ENCODE measurements at places on chromosomes 2 and 18.

- DNase-seq, result no peak
Measured at GRCh38 chr2:185202945-185203528, 535.6 kb upstream of the FSIP2 start.

- no peak for DNase-seq
Measured at GRCh38 chr18:73007195-73007914, 139.6 kb upstream of the NETO1 start.

GRCh38 chr2:86107031-86107430, 996 bp downstream of the PTCD3 start:
- DNase-seq, result no peak

GRCh38 chr2:216554755-216555154, 56.1 kb downstream of the RPL37A start:
- DNase-seq, result no peak

GRCh38 chr2:32212295-32212694, 46.6 kb downstream of the SLC30A6 start:
- no peak for DNase-seq

- no peak for DNase-seq
Measured at GRCh38 chr18:25144820-25145219, 207.1 kb downstream of the ZNF521 start.

GRCh38 chr2:237456200-237456843, 30.7 kb upstream of the MLPH start:
- no peak for DNase-seq

DNA sequence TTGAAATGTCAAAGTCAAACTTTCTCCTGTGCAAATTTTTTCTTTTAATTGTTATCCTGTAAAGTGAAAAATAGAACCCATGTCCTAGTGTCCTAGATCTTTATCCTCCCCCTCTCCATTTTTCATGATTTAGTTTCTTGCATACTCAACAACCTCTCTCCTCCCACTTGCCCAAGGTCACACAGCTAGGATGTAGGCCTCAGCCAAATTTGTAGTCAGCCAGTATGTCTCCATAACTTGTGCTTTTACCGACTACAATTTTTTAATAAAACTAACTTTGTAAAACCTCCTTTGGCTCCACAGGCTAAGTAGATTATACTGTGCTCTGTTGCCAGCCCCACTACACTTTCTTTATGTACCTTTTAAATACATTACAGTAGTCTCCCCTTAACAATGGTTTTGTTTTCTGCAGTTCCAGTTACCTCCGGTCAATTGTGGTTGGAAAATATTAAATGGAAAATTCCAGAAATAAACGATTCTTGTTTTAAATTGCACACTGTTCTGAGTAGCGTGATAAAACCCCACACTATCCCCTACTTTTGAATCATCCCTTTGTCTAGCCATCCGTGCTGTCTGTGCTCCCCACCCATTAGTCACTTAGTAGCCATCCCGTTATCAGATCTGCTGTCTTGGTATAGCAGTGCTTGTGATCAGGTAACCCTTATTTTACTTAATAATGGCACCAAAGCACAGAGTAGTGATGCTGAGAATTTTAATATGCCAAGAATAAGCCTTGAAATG, 22.8 kb downstream of the GULP1 start:
- DNase-seq, result no peak

DNA sequence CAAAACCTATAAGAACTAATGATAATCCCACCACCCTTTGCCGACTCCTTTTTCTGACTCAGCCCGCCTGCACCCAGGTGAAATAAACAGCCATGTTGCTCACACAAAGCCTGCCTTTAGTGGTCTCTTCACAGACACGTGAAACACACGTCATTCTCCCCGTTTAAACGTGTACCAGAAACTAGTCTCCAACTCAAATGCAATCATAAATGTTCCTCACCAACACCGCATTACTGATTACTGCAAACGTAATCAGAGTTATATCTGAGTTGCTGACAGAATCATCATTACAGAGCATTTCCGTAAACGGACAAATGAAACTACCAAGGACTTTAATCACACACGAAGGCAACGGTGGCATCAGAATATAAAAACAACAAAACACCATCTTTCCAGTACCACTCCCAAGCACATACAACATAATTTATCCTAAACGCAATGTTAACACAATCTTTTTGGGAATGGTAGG, 1.9 kb downstream of the CLK1 start:
- no peak for DNase-seq

DNA sequence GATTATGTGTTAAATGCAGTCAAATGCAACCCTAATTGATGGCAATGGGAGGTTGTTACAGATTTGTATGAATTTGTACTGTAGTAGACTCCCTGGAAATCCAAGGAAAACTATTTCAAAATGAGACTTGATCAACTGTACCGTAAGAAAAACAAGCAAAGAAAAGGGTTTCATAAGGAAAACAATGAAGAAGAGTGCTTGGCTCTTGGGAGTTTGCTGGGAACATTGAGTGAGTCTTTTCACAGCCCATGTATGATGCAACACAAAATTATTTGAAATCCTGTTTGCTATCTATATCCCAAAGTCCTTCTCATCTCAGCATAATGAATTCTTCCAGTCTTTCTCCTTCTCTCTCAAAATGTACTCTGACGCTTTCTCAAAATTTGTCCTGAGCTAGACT, 67.0 kb upstream of the OSR1 start:
- DNase-seq, result no peak

GRCh38 chr2:28488858-28489575, 6.8 kb upstream of the PLB1 start:
- no peak for DNase-seq

DNA sequence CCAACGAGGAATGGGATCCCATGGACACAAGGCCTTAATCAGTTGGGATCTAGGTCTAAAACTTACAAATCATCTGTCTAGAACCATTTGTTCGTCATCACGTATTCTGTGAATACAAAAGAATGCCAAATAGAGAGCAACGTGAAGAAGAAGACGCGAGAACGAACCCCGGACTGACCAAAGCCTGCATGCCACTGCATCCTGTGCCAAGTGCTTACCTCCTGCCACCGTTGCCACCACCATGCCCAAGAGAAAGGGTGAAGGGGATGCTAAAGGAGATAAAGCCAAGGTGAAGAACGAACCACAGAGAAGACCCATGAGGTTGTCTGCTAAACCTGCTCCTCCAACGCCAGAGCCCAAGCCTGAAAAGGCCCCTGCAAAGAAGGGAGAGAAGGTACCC, 30.2 kb downstream of the ITSN2 start:
- no peak for DNase-seq

GRCh38 chr2:8438476-8438875, 243.4 kb upstream of the ID2 start:
- DNase-seq, result no peak

DNA sequence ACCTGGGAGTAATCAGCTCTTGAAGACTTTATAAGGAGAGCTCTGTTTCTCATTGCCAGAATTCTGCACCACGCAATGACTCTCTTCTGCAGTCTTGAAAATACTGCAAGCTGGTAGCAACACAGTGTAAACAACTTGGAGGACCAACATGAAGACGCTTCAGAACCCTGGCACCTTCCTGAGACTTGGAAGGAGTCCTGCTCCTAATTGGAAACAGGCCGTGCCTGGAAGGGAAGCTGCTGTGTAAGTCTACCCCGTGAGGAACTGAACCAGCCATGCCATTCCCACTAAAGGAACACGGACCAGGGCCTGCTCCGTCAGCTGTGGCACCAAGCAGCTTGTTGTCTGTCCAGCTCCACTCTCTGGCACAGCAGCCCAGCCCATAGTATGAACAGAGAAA, 171.1 kb downstream of the PAX3 start:
- no peak for DNase-seq

- no peak for DNase-seq
Measured at GRCh38 chr2:45707661-45708060, 56.2 kb downstream of the PRKCE start.

DNA sequence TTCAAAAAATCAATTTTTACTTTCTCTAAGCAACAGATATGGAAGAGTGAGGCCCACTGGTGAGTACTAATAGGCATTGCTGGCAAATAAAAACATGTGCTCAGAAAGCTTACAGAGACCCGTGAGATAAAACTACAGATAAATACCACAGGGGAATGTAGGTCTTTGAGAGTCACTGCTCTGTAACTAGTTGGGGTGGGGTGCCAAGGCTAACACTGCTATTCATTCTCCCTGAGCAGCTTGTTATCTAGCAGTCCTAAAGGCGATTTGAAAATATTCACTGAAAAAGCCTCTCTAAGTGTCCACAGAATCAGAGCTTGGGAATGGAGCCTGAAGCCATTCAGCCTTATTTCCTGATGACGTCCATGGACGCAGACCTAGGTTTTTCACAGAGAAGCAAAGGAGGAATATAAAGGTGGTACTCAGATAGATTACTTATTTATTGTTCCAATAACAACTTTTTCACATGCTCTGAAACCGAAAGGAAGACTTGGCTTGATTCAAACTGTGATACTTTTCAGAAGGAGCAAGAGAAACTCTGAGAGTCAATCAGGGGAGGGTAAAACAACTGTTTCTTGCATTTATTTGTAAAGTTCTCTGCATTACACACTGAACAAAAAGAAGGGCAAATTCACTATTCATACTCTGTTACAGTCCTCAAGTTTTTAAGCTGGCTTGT, 188.4 kb downstream of the PPP1R1C start:
- DNase-seq, result no peak

DNA sequence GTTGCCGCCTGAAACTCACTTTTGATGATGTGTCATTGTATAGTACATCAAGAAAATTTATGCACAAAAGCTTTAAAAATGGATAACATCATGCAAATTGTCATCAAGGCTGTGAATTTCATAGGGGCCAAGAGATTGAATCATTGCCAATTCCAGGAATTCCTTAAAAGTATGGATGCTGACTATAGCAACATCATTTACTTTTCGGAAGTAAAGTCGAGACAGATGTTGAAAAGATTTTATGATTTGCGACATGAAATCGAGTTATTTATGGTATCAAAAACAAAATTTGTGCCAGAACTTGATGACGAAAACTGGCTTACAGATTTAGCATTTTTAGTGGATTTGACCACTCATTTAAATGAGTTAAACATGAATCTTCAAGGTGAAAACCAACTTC, 56.3 kb downstream of the ASB1 start:
- no peak for DNase-seq

GRCh38 chr2:5242751-5243150, 449.4 kb upstream of the SOX11 start:
- DNase-seq, result no peak

GRCh38 chr2:146632707-146633106, 1212.1 kb upstream of the ACVR2A start:
- no peak for DNase-seq

- DNase-seq, result no peak
Measured at GRCh38 chr18:76466410-76466991, 28.5 kb downstream of the ZNF516 start.

DNA sequence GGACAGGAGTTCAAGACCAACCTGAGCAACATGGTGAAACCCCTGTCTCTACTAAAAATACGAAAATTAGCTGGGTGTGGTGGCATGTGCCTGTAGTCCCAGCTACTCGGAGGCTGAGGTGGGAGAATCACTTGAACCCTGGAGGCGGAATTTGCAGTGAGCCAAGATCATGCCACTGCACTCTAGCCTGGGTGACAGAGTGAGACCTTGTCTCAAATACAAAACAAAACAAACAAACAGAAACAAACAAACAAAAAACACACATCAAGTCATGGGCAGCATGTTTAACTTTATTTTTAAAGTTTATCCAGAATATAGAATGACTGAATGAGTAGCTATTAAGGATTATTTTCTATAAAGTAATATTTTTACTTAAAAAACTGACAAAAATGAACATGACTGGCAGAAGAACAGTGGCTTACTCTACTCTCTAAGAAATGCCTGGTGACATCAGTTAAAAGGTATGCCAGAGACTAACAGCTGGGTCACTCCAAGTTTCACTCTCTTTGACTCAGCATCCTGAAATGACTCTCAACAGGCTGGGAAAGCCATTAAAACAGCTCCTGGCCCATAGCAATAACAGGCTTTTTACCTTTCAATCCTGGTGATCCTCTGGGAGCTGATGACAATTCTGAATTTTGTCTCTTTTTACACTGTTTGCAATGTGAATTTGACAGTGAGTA, 281.6 kb upstream of the STON1 start:
- DNase-seq, result no peak

DNA sequence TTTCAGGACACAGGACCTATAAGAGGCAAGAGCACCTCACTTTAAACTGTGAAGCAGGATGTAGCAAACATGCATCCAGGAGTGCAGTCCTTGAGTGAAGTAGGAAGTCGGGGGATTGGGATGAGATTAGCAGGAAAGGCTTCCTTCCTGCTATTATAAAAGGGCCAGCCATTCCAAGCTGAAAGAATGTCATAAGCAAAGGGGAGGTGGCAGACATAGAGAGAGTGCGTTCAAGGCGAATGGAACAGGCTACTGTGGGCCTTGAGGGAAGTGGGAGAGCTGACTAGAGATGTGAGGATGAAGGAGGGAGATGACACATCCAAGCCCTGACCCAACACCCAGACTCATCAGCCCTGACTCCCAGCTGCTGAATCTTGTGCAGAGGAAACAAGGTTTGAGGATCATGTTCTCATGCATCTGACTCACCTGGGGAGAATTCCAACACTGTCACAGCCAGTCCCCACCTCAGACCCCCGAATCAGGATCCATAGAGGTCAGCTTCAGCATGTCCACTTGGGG, 63.9 kb downstream of the GYPC start:
- no peak for DNase-seq

- no peak for DNase-seq
Measured at GRCh38 chr2:146048141-146048540, 1528.2 kb upstream of the ZEB2 start.

- DNase-seq, result no peak
Measured at GRCh38 chr2:190137561-190137960, 75.0 kb upstream of the MSTN start.

DNA sequence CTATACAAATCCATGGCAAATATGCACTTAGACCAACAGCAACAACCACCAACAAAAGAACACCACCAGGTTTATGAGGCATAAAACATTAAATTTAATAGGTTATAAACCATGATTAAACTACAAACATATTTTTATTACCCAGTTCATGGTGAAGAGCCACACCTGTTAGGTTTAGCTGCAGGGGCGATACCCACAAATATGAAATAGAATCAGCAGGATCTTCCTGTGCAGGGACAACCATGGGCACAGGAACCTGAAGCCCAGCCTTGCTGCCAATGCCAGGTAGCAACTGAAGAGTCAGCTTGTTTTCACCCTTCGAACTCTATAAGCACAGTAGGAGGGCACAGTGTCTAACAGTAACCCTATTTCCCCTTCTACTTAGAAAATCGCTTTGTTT, 675.0 kb downstream of the SATB2 start:
- DNase-seq, result no peak

GRCh38 chr18:42018831-42019230, 63.8 kb downstream of the PIK3C3 start:
- no peak for DNase-seq
